ENCODE measurements at places on chromosomes 5 and 9.

- no peak for DNase-seq
Observed at GRCh38 chr9:93003552-93004407, 54.7 kb upstream of the SUSD3 start.

DNA sequence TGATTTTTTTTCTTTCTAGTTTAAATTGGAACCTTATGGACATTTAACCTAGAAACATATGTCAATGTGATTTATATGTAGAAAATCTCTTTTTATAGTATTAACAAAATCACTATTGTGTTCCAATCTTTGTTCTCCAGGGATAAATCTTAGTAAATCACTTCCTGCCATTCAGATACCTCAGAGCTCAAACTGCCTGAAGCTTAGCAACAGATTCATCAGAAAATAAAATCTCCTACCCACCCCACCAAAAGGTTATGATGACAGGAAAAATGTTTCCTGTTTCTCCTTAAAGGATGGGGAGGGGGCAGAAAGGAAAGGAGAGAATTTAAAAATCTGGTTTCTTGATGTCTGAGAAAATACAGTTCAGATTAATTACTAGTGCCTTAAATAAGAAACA lies 105.0 kb upstream of the TUT7 start:
- no peak for DNase-seq

DNA sequence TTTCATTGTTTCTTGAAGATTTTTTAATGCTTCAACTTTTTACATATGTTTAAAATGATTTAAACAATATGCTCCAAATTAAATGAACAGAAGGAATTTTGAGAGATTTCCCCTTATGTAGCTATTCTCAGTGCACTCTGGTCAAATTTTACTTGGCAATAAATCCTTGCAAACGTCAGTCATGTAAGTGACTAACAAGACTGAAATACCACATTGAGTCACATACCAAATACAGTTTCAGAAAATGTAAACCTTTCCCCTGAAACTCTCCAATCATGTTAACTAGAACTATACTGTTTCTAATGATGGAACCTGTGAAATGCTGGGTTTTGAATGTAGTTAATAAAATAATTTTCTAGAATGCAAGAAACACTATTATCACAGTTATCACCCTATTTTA lies 29.6 kb downstream of the SAR1B start:
- no peak for DNase-seq

DNA sequence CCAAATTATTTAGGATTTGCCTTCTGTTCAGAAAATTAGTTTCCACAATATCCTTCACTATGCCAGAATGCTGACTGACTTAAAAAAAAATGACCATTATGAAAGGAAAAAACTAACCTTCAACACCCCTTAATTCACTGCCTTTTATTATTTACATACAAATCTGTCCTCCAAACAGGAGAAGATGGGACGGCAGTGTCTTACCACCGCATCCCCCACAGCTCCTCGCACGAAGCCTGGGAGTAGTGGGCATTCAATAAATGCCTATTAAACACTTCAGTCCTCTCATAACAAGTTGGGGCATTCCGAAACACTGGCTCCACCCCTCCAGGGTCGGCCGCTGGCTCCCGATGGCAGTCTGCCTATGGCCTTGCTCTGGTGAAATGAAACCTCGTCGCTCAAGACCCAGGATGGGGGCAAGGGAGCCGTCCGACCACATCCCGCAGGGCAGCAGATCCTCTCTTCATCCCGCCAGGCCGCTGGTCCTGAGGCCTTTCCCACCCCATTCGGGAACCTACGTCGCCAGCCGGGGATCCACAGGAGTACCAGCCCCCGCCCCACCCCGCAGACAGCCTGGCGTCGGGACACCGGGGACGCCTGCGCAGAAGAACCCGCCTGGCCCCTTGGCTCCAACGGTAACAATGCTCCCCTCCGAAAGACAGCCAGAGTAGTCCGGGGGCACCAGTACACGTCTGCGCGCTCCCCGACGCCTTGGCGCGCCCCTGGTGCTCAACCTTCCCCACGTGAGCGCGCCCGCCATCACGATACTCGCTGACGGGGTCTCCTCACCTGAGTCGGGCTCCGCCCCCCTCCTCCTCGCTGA lies 613 bp downstream of the ZBTB5 start:
- DNase-seq, result no peak

- no peak for DNase-seq
Observed at GRCh38 chr5:10423022-10423421, 18.7 kb upstream of the ROPN1L start.

DNA sequence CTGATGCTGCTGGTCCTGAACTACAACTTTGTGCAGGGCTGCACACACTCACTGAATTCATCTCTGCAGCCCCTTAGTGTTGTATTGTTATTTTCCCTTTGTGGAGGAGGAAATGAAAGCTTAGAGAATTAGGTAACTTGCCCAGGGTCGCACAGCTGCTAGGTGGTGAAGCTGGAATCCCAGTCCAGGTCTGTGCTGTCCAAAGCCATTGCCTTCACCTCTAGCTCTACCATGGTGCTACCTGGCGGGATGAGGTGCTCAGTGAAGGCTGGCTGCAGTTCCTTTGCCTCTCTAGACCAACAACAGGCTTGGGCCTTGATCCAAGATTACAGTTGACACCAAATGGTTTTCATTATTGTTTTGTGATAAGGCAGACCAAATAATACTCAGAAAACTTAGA lies 177.8 kb upstream of the PITX1 start:
- no peak for DNase-seq

- DNase-seq, result no peak
Observed at GRCh38 chr9:125428060-125428901, 166.7 kb downstream of the GAPVD1 start.
